Nucleus accumbens (tissue), 56 donors: ENCODE measurements at places on chromosomes 7 and 10.

DNA sequence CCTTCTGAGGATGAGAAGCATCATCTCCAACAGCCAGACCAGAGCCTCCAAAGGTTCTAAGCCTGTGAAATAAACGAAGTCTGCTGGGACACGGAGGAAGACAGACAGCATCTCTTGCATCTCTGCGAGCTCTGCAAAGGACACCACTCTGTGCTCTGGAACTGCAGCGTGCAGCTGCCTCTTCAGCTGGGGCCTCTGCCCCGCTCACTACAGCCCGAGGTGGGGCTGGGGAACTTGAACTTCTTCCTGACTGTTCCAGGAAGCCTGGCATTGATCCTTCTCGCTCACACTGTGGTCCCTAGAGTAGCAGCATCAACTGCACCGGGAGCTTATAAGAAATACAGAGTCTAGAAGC is 163.3 kb downstream of the USP6NL start:
- DNase-seq: no peak

GRCh38 chr7:158543840-158544239 is 43.8 kb downstream of the PTPRN2 start:
- DNase-seq: no peak

DNA sequence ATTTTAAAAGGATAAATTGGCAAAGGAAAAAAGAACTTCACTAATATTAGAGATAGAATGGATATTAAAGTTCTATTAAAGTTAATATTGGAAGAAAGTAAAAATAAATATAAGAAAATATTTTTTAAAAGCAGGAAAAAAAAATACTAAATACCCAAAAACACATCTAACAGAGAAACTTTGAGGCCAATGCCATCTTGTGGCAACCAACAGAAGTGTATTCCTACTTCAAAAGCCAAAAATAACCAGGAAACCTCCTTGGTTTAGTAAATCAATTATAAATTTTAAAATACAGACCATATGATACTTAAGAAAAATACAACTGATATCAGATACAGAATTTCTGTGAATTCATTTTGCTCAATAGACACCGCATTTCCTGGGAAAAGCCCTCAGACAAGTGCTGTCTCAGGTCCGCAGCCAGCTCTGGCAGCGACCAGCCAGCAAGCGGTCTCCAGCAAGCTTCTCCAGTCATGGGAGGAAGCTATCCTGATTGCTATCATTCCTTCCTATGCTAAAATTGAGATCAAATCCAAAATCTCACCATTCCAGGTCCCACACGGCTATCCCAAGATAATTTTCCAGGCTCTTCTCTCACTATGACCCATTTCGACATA is 65.3 kb downstream of the LMBR1 start:
- no peak for DNase-seq

DNA sequence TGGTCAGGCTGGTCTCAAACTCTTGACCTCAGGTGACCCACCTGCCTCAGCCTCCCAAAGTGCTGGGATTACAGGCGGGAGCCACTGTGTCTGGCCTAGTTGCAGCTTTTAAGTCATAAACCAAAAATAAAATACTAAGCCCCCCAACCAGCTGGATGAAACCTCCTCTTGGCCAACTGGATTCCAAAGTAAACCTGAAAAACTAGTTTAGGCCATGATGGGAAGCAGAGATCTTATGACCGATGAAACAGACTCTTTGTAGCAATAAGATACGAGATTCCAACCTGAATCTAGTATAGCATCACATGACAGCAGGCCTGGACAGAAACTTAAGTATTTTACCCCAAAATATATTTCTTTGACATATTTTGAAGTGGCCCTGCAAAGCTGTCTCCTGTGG is 9.1 kb upstream of the MCM10 start:
- DNase-seq: no peak

GRCh38 chr7:91431601-91432000 is 167.4 kb downstream of the FZD1 start:
- DNase-seq: no peak
